HFF-Myc (cell line): ENCODE measurements at places on chromosomes 11 and 22.

DNA sequence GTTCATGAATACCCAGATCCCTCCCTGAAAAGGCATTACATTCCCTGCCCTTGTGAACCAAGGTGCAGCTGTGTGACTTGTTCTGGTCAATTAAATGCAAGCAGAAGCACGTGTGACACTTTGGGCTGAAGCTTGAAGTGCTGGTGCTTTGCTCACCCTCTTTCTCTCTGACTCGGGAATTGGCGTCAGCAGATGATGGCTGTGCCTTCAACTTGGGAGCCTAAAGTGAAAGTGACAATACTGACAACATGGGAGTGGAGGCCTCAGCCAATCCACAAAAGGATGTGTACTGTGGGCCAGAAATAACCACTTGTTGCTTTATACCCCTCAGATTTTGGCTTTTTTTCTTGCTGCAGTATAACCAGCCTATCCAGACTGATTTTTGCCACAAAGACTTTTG is 148.3 kb upstream of the THY1 start:
- no peak for DNase-seq

DNA sequence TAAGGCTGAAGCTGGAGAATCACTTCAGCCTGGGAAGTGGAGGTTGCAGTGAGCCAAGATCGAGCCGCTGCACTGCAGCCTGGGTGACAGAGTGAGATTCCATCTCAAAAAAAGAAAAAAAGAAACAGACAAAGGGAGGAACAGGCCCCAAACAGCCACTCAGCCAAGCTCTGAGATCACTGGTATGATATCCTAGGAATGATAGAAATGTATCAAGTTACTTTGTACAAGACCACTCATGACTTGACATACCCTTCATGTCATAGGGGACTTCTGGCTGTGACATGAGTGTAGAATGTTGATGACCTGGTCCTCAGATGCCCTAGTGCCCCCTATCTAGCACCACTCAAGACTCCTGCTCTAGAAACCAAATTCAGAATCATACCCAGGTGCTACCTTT is 216.5 kb downstream of the NAV2 start:
- no peak for DNase-seq

GRCh38 chr22:19641983-19642451 is 72.3 kb upstream of the SEPTIN5 start:
- no peak for DNase-seq

- no peak for DNase-seq
Observed at GRCh38 chr22:36979016-36979910, 40.0 kb downstream of the TST start.

DNA sequence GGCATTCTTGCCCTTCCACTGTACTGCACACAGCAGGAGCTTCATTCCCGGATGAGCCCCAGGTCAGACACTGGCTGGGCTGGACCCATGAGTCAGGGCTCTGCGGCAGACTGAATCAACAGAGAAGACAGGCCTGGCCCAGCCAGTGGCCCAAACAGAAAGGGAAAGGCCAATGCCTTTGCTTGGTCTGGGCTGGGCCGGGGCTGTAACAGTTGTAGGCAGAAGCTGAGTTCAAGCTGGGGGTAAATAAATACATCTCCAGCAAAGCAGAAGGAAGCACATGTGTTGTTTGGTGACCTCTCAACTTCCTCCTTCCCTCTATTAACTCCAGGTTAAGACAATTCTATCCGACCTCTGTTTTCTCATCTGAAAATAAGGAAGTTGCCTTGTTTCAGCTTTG is 1.8 kb upstream of the SMIM35 start:
- DNase-seq, result no peak

GRCh38 chr22:49956914-49957825 is 3.4 kb upstream of the PIM3 start:
- no peak for DNase-seq

- no peak for DNase-seq
Observed at GRCh38 chr22:43600265-43600664, 188.5 kb downstream of the MPPED1 start.

GRCh38 chr11:68454767-68455166 is 5.8 kb upstream of the PPP6R3 start:
- no peak for DNase-seq

DNA sequence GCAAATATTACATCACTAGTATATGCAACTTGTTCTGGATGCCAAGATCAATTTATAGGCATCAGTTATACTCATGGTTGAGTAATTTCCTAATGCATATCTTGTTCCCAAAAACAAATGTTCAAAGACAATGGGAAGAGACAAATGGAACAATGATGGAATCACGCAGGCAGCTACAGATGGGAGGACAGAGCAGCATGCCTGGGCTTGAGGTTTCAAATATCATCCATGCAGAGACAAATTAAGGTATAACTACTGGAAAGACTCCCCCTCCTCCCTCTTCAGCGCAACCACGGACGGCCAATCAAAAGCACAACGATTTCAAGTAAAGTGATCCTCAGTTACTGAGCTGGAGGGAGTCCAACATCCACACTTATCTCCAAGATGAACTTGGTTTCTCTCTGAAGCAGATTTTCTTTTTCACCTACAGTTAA is 106.8 kb downstream of the CCDC83 start:
- DNase-seq, result no peak

- no peak for DNase-seq
Observed at GRCh38 chr22:32142600-32142999, 16.5 kb downstream of the C22orf42 start.

- no peak for DNase-seq
Observed at GRCh38 chr11:250740-251299, 14.0 kb downstream of the PSMD13 start.

- DNase-seq, result no peak
Observed at GRCh38 chr11:78248191-78248590, 59.5 kb downstream of the USP35 start.

- no peak for DNase-seq
Observed at GRCh38 chr11:95229993-95230809, 801 bp downstream of the SESN3 start.

DNA sequence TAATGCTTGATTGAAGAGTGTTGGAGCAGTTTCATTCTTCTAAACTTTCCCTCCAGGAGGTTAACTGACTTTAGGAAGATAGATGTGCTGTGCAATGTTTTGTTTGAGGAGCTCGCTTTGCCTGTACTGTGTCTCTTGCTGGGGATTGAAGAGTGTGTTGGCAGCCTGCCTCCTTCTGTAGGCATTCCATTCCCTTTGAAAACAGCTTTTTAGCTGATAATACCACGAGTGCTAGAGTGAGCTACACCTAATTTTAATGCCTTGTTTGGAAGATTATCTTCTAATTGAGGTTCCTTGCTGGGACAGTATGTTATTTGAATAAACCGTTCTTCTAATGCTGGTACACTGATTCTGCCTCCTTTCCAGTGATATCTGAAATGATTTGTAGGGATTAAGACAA is 7.2 kb downstream of the DDX10 start:
- DNase-seq, result no peak

GRCh38 chr11:72410956-72411355 is 23.4 kb downstream of the CLPB start:
- DNase-seq, result no peak

DNA sequence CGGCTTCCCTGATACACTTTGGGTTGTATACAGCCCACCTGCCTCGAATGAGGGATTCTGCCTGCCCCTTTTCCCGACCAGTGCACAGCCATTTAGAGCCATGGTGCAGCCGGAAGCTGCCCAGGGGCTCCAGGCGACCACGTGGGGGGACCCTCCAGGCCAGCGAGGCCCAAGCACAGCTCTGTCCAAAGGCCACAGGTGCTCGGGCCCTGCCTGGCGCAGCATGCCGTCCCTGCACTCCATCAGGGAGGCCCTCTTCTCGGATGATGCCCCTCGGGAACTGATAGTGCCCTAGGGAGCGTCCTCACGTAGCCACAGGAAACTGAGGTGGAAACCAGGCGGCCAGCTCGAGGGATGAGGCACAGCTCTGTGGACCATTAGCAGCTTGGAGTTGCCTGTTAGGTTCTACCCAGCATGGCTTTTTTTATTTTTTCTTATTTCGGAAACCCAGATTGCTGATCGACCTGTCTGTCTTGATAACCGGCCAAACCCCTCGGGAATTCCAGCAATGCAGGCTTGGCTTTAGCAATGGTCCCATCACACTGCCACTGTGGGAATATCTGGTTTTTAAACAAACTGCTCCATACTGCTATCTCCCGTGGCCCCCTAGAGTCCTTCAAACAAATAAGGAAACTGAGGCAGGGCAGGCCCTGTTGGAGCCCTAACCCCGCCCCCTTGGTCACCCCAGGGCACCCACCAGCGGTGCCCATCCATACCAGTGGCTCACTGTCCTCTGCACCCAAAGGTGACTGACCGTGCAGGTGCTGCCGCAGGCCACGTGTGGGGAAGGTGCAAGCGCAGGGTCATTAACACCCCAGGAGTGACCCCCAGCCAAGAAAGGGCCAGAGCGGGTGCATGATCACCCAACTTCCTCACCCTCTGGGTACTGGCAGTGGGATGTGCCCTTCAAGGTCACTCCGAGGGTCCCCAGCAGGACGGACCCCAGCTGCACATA is 8.0 kb downstream of the ANO1 start:
- DNase-seq, result no peak

- DNase-seq, result no peak
Observed at GRCh38 chr22:46280999-46281623, 13.3 kb downstream of the TTC38 start.

GRCh38 chr22:49776891-49777290 is 50.8 kb downstream of the BRD1 start:
- DNase-seq, result no peak

- peak; percentile 36 for DNase-seq
Observed at GRCh38 chr22:35191412-35191811, 65.9 kb upstream of the HMGXB4 start.

- no peak for DNase-seq
Observed at GRCh38 chr22:22882033-22882717, 5.4 kb upstream of the IGLL5 start.

DNA sequence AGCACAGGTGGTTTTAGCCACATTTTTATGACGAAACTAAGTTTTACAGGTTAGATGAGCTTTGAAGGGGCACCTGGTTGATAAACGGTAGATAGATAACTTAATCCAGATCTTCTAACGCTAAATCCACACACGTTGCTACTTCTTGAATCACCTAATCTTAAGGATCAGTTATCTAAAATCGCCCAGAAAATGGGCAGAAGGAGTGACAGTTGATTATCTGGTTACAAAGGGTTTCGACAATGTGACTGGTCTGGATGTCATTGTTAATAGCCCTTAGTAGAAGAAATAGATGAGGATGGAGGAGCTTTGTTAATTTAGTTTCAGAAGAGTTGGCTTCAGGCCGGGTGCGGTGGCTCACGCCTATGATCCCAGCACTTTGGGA is 43.7 kb downstream of the SCGB1A1 start:
- DNase-seq, result no peak

GRCh38 chr11:2272946-2273280 is 2.5 kb upstream of the ASCL2 start:
- DNase-seq, result no peak

DNA sequence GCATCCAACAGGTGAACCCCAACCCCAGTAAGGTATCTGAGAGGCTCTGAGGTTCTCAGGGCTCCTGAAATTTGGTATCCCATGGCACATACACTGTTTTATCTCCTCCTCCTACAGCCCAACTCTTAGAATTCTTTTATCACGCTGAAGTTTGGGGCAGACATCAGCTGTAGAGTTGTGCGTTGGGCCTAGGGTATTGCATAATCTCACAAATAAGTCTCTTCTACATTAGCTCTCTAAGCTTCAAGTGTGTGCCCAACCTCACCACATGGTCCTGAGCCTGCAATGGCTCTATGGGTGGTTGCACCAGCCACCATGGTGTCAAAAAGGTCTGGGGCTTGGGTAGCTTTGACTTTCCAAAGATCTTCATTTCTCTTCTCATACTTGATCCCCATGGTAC is 603.0 kb downstream of the BUD13 start:
- no peak for DNase-seq

DNA sequence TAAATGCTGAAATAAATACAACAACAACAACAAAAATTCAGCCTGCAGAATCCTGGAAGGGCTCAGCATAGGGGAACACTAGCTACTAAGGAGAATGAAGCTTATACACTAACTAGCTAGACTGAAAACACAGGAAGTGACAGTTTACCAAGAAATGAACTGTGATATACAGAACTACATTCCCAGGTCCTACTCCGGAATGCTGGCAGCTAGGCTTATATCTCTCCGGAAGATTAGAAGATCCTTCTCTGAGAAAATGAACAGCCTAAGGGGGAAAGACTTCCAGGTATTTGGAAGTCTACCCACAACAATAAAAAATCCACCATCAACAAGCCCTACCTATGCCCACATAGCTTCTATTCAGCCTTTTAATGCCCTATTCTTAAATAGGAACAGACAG is 31.0 kb downstream of the CCDC34 start:
- no peak for DNase-seq

DNA sequence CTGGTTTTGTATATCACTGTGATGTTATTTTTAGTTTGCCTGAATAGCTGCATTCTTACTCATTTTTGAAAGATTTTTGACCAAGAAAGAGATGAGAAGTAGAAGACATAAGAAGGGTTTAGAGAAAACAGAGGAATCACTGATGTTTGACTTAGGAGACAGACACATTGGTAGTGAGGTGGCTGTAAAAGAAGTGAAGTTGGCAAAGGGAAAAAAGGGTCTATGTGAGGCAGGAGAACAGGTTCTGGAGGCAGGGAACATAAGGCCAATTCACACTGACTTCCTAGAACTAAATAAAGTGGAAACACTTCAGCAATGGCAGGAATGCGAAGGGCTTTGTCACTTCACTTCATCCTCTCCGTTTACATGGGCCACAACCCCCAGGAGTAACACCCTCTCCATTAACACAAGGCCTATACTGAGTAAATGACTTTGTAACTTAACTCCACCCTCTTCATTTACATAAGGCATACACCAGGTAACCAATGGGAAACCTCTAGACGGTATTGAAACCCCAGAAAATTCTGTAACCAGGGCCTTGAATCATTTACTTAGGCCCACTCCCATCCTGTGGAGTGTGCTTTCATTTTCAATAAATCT is 36.5 kb downstream of the CTSC start:
- no peak for DNase-seq

DNA sequence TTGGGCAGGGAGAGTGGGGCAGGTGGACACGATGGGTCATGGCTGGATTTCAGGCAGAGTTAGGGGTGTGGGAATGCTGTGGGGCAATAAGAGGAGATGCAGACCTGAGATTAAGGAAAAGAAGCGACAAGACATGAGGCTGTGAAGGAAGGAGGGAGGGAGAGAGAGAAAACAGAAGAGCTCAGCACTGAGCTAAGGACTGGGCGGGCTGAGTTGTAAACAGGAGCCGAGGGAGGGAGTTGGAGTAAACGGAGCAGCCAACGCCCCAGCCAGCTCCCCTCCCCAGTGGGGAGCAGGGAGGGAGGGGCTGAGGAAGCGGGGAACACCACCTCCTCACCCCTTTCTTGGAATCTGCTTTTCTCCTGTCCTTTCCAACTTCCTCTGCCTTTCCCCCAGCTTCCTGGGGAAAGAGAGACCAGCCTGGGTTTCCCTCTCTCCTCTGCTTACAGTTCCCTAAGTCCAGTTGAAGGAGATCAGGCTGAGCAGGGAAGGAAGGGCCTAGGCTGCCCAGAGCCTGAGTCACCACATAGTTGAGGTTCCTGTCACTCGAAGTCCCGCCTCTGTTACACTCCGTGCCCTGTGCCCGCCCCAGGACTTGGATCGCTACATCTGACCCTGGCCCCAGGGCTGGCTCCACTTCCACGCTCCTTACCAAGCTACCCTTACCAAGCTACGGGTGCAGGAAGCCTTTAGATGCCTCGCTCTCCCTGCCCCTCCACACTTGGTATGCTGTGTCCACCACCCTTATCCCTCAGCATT is 6.7 kb upstream of the AHNAK start:
- DNase-seq, result peak; percentile 94
